Eye (tissue), 1 donor: ENCODE measurements at places on chromosomes 4 and X.

DNA sequence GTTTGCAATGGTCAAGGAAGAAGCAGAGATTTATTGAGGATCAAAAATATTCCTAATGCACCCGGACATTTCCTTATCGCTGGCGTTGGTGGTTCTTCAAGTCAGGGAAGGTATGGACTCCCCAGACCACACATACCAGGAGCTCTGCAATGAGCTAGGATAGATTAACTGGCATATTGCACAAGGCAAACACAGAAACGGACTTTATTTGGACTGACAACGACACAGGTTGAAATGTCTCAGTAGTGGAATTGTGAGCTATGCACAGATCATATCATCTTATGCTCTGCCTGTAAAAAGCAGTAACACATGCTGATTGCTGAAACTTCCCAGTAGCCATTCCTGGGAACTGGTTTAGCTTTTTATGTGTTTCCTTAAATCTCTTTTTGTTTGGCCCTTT, 1.7 kb downstream of the TSPAN7 start:
- no peak for DNase-seq

DNA sequence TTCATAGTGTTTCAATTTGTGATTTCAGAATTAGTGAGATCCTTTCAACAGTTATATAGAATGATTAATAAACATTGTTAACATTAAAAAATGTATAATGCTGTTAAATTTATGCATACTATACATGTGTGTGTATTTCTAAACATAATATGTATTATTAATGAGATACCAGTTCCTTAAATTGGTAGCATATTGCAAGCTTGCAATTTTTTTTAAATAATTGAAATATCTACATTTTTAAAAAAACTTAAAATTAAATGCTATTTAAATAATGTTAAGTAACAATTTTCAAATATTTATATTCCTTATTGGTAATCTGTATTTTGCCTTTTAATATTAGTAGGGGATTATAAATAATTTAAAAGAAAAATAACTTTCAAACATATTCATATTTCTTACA, 1479.5 kb upstream of the PCDH7 start:
- DNase-seq: no peak

DNA sequence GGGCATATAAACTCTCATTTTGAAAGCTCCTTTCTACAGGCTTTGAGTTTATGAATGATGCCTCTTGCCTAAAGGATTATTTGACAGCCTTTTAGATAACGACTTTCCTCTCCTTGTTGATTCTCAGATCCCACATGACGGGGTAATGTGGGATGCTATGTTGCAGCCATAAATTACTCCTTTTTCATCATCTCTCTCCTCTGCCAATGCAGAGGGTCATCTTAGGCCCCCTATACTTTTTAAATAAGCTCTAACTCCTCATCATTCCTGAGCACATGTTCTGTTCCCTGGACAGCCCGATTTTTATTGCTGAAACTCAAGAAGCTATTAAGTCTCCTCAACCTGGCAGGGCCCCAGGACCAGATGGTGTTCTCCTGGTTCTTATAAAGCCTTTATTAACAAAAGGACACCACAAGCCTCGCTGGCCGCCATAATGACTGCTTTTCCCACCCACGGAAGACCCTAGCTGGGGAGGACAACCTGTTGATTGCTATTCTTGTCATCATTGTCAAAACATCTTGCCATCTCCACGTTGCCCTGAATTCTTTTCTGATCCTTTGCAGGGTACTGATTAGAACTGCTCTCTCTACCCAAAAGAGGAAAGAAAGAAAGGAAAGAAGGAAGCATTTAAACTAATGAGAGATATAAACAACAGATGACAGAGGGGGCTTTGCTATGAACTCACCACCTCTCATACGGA, 150.7 kb downstream of the DHX15 start:
- peak; percentile 37 for DNase-seq

- DNase-seq: no peak
These were observed 687.2 kb downstream of the FAM133A start for GRCh38 chrX:94361241-94361640.

- no peak for DNase-seq
These were observed 80.3 kb upstream of the NEIL3 start for GRCh38 chr4:177229331-177229730.

DNA sequence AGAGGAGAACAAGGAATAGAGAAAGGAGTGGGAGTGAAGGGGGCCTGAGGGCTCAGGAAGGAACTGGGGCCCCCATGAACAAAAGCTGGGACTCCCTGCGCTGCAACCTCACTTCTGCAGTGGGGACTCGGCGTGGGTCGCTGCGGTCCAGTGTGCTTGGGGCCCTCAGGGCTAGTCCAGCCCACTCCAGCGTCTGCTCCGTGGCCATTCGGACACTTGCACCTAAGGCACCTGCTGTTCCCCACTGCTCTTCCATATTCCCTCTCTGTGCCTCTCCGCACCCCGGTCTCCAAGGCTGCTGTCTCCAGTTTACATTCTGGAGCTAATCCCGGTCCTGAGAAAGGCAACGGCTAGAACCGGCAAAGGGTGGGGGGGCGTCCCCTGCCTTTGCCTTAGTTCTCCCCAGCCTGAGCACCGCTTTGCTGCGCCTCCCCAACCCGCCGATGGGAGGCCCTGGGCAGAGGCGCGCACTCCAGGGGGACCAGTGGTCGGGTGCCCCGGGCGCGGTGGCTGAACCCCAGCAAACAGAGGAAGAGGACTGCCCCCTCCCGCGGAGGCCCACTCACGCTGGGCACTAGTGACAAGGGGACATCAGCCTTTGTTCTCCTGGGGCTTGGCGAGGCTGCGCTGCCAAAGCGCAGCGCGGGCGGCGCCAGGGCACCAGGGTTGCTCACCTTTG, 327.7 kb upstream of the F9 start:
- peak; percentile 53 for DNase-seq

DNA sequence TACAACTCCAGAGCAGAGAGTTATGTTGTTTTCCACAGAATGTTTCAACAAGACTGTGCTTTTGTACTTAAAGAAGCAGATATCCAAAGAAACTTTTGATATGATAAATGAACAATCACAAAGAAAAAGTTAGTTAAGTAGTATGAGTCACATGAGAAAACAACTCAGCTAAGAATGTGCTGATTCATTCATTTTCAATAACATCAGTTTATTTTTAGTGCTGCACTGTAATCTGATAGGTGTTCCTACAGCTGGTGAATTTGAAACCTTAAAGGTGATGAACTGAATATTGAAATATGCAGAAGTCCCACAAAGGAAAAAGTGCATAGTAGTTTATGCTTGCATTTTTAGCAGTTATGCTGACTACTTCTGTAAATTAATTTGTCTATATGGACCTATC, 180.3 kb upstream of the TENM3 start:
- DNase-seq: no peak

- no peak for DNase-seq
These were observed 75.9 kb upstream of the CAMK2D start for GRCh38 chr4:113837397-113837796.

DNA sequence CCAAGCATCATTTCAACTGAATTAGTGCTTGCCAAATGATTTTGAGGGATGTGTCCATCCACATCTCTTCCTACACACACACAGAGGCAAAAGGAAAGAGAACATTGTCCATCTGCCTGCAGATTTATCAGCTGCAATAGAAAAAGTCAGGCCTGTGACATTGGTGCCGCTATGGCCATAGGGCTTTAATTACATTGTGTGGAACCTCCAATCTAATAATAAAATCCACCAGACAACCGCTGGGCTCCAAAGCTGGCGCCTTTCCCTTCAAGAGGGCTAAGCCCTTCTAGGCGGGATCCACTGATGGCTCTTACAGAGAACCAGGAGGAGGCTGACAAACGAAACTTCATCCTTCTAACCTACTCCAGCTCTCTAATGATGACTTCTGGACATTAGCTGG, 60.6 kb downstream of the PHOX2B start:
- DNase-seq: no peak
